GM06990 (cell line): ENCODE measurements at places on chromosomes 13 and 19.

- no peak for DNase-seq
These were observed 329.2 kb downstream of the LIG4 start for GRCh38 chr13:107886118-107886517.

- no peak for DNase-seq
These were observed 152.9 kb downstream of the EFNB2 start for GRCh38 chr13:106382534-106382933.

GRCh38 chr13:48647625-48648024 lies 6.1 kb upstream of the CYSLTR2 start:
- DNase-seq, result no peak

- DNase-seq, result no peak
These were observed 15.6 kb downstream of the SMIM24 start for GRCh38 chr19:3464587-3465235.

DNA sequence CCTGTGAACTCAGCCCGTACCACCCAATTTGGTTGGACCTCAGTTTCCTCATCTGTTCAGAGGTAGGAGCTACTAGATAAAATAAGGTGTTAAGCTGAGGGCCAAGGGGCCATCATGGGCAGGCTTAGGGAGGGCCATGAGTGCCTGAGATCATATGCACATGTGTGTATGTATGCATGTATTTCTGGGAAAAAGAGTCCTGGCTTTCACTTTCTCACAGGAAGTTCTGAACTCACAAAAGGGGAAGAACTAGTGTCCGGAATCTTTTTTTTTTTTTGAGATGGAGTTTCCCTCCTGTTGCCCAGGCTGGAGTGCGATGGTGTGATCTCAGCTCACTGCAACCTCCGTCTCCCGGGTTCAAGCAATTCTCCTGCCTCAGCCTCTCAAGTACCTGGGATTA lies 18.9 kb downstream of the TGFB1 start:
- no peak for DNase-seq

- no peak for DNase-seq
These were observed 12.5 kb downstream of the TNNT1 start for GRCh38 chr19:55136399-55137102.

GRCh38 chr19:55132453-55133129 lies 15.2 kb upstream of the PPP1R12C start:
- no peak for DNase-seq

- DNase-seq, result no peak
These were observed 56.9 kb downstream of the MLLT1 start for GRCh38 chr19:6222884-6223283.

DNA sequence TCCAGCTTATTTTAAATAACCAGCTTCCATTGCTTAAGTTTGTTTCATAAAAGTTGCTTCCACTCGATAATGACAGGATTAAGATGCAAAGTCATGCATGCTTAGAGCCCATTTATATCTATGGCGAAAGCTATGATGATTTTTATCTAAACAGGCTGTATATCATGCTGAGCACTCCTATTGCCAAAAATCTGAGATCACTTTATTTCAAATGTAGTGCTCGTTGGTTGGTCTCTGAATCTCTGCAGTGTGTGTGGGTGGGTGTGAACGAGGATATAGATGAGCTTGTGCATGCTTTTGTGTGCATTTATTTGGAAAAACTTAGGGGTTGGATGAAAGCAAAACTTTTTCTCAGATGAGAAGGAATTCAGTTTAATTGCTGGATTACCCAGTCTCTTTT lies 27.0 kb upstream of the ARGLU1 start:
- no peak for DNase-seq

DNA sequence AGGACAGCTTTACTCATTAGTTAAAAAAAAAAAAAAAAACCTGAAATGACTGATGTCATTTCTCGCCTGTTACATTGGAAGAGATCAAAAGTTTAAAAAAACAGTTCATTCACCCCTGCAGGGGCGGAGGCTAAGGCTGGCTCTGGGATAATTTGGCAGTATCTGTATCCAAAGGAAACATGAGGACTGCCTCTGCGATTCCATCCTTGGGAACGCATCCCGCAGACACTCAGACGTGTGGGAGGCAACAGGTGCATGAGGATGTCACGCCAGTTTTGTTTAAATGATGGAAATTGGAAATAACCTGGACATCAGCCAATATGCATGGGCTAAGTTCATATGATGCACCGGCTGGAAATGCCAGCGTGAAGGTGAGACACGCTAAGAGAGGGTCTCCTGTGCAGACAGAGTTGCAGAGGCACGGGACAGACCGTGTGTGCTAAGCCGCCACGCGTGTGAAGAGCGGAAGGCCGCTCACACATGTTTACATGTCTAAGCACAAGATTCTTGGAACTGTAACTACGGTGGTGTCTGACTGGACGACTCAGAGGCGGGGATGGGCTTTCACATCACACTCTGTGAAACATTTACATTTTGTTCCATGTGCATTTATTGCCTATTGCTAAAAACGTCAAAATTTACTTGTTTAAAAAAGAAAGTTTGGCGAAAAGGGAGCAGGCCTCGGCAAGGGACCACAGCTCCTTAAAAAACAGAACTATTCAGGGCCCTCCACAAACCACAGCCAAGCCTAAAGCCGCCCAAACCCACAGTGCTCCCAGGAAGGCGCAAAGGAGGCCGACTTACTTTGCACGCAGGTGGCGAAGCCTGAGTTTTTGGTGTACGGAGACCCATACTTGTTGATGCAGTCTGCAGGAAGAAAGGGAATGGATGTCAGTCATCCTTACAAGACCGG lies 17.9 kb downstream of the GAS6 start:
- no peak for DNase-seq

- DNase-seq, result peak; percentile 33
These were observed 47.9 kb downstream of the RUBCNL start for GRCh38 chr13:46339035-46339666.

- DNase-seq, result no peak
These were observed 416.9 kb downstream of the IRS2 start for GRCh38 chr13:109369353-109370052.

DNA sequence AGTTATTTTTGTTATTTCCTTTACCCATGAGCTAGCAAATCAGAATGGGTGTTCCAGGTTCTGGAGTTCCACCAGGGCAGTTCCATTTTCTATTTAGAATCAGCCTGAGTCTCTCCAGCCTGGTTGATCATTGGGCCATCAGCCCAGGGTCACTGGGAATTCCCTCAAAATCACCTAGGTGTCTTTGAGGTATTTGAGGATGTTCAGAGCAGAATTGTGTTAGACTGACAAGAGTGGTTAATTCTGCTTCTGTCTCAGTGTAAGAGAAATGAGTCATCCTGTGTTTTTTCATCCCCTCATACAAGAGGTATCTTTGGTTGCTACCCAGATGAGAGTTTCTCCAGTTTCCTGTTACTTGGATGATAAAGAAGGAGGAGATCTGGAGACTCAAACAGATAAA lies 11.7 kb downstream of the ZNF66 start:
- DNase-seq, result peak; percentile 9

GRCh38 chr13:113470073-113470472 lies 16.8 kb upstream of the ADPRHL1 start:
- no peak for DNase-seq

GRCh38 chr19:9720541-9720940 lies 45.6 kb upstream of the ZNF562 start:
- no peak for DNase-seq
